ENCODE measurements at places on chromosomes 1 and 21.

GRCh38 chr21:19855522-19855921 is 1142.7 kb upstream of the NCAM2 start:
- no peak for DNase-seq

DNA sequence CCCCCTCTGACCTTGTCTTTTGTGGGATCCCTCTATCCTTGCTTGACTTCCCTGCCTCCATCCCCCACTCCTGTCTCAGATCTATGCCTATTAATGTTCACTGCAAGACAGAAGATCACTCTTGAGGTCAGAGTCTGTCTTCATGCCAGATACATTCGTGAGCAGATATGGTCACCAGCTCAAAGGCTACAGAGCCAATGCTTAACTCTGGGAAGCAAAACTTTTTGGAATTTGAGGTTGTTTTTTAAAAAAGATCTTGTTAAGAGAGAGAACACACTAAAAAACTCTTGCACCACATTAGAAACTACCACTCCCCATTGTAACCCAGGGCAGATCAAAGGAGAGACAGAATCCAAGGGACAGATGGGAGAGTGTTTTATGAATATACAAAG is 17.1 kb upstream of the A3GALT2 start:
- DNase-seq = peak; percentile 84

DNA sequence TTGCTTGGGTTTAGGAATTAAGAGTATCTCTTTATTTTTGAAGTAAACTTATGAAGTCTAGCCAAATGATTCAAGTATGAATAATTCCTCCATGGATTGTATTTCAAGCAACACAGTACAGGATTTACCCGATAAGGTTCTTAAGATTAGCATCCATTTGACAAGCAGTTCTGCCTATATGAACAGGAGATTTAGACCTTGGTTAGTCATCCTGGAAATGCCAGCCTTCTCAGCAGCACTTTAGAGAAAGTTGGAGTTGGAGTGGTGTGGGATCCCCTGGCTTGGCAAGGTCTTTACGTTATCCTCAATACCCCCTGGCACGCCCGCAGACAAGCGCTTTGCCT is 1.6 kb downstream of the BCAR3 start:
- DNase-seq = peak; percentile 19

DNA sequence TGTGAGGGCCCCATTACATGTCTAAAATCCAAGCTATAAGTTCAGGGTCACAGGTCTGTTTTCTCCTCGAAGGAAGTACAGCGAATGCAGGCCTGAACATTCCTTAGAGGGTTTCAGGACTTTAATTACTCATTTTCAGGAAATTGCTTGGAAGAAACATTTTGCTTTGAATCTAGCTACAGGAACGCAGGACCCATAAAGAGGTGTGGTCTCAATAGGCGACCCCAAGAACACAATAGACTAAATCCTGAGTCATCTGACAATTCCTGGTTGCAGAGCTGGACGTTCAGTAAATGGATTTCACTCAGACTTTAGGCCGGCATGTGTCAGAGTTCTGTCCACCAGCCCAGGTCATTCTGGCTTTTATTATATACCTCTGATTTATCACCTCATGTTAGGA is 1.0 kb upstream of the ERG start:
- no peak for DNase-seq

- DNase-seq = peak; percentile 58
Observed at GRCh38 chr21:35400233-35400939, 351.3 kb upstream of the RUNX1 start.

GRCh38 chr1:87594736-87595383 is 266.2 kb downstream of the LMO4 start:
- DNase-seq = no peak

DNA sequence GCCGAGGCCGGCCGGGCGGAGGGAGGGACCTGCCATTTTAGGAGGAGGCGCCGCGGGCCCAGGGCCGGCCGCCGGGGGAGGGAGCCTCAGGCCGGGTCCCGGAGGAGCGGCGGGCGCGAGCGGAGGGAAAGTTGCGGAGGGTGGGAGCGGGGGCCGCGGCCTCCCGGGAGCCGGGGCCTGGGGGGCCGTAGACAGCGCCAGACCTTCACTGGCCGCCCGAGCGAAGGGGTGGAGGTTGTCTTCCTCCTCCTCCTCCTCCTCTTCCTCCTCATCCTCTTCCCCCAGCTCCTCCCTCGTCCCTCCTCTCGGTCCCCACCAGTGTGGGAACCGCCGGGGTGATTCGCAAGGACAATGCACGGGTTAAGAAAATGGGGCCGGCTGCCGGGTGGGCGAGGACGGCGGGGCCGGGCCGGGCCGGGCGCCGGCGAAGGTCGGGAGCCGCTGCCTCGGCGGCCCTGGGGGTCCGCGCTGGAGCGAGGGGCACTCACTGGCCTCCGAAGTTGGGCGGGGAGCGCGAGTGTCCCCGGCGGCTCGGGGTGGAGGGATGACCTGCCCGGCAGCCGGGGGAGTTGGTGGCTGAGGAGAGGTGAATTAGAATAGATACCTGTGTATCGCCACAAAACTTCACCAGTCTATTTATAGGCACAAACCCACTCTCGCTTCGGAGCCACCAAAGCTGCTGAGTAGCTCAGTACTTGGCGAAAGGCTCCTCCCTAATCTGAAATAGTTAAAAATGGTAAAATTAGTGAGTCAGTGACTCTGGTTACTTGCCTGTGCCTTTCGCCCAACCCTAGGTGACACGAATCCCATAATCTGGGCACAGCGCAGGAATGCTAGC is 1.3 kb downstream of the DYRK1A start:
- peak; percentile 56 for DNase-seq

DNA sequence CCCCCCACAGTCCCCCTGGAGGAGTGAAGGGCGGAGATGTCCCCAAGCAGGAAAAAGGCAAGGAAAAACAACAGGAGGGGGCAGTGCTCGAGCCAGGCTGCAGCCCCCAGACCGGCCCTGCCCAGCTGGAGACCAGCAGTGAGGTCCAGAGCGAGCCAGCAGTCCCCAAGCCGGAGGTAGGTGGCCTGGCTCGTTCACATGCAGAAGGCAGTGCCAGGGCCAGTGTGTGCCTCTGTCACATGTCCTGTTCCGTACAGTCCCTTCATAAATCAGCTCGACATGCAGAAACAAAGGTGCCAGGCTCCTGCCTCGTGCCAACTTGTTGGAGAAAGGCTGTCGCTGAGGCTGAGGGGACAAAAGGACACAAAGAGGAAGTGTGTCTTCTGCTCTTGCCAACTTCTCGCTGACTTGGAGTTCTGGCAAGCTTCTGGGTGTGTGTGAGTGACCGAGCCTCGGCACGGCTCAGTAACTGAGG is 24.1 kb upstream of the MPZL1 start:
- no peak for DNase-seq

DNA sequence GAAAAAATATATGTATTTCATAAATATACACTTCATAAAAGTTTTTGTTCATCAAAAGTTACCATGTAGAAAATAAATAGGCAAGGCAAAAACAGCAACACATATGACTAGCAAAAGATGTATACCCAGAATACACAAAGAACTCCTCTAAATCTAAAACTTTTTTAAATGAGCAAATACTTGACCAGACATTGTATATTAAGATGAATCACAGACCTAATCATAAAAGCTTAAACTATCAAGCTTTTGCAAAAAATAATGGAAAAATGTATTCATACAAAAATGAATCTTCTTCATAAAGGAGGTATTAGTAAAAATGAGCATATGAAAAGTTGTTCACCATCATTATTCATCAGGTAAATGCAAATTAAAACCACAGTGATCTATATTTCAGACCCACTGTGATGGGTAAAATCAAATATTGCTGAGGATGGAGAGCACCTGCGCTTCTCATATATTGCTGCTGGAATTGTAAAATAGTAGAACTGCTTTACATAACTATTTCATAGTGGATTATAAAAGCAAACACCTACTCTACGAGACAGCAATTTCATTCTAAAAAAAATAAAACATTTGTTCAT is 78.3 kb upstream of the RGS1 start:
- DNase-seq = no peak

- DNase-seq = peak; percentile 74
Observed at GRCh38 chr1:158028969-158029368, 35.5 kb downstream of the KIRREL1 start.

- DNase-seq = peak; percentile 74
Observed at GRCh38 chr1:27099587-27100334, 55.2 kb downstream of the SLC9A1 start.

DNA sequence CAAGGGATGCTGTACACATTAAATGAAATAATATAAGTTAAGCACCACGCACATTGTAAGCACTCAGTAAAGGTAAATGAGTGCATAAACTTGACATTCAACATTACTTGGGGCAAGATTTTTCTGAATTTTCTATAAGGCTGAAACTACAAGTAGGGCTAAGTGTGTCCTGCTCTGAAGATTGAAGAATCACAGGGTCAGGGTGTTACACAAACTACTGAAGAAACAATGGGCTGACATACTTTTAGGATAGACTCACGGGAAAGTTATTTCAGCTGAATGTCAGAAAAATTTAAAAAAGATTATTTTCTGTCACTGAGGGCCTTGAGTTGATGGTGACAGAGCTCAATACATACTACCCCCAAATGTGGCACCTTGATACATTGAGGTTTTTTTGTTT is 644.2 kb upstream of the PLXNA2 start:
- DNase-seq = no peak

DNA sequence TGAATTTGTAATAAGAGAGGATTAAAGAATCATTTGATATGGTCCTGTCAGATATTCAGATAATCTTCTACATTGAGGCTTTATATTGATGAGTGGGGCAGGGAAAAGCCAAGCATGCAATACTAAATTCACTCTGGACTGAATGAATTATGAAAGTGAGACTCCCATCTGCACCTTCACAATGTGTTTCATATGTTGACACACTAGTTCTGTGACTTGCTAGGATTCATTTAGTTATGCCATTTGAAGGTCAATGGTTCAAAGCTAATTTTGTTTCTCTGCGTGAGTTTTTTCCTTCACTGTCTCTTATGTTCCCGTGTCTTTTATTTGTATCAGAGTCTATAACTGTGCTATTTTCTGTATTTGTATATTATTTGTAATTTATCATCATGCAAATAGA is 1332.5 kb downstream of the KCNT2 start:
- DNase-seq = no peak

DNA sequence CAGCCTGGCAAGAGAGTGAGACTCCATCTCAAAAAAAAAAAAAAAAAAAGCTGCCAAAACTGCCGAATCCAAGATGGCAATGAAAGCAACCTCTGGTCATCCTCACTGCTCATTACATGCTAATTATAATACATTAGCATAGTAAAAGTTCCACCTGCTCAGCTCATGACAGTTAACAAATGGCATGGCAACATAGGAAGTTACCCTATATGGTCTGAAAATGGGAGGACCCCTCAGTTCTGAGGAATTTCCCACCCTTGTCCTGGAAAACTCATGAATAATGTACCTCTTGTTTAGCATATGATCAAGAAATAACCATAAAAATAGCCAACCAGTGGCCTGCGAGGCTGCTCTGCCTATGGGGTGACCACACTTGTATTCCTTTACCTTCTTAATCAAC is 93.1 kb upstream of the PGBD5 start:
- no peak for DNase-seq

DNA sequence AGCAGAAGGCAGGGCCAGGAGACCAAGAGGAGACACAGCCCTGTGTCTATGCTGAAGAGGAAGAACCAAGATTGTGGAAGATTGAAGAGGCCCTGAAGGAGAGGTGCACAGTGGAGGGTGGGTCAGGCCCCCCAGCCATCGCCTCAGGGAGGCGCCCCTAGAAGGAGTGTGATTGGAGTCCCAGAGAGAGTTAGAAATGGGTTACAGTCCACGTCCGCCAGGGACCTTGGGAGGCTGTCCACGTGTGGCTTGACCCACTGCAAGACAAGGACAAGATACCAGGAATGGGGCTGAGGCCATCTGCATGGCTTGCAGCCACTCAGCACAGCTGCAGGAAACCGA is 375.1 kb downstream of the NPHP4 start:
- DNase-seq = no peak

DNA sequence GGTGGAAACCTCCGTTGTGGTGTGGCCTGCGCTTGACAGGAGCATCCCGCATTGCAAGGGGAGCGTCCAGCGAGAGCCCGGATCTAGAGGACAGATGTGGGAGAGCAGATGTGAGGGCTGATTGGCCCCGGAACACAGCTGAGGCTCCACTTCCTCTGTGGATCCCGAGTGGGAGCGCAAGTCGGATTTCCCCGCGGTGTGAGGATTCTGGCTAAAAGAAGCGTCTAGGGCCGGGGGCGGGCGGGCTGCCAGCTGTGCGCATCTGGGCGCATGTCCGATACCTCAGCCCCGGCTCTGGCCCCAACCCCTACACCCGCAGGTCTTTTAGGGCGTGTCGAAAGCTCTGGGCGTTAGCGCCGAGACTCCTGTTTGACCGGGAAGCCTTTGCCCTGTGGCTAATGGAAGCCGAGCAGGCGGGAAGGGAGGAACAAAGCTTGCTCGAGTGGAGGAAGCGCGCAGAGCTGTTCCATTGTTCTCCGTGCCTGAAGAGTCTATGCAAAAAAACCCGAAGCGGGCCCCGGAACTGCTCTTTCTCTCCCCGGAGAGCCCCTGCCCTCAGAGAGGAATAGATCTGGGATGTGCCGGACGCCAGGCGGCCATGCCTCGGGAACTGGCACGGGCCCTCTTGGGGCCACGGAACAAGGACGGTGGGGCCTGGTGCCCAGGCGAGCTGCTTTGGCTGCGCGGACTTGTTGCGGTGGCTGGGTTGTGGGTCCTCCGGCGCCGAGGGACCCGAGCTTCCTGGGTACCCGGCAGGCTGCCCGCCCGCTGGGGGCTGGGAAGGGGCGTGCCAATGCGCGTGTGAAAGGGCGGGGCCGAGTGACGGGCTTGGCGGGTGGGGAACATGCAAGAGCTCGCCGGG is 111.1 kb downstream of the NAV1 start:
- peak; percentile 81 for DNase-seq

DNA sequence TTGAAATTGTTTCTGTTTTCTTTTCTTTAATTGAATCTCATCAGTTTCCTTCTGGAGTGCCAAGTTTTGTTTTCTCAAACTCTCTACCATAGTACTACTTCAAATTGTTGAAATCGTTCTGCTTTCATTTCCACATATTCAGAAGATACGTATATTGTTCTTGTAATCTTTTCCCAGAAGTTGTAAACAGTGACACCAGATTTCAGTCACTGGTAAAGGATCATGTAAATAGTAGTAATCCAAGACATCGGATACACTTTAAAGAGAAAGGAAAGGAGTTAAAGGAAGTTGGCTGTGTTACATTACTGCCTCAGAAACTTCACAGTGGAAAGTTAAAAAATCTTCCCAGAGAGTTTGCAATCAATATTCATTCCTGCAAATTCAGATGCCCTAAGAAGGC is 67.5 kb downstream of the RGL1 start:
- peak; percentile 86 for DNase-seq

DNA sequence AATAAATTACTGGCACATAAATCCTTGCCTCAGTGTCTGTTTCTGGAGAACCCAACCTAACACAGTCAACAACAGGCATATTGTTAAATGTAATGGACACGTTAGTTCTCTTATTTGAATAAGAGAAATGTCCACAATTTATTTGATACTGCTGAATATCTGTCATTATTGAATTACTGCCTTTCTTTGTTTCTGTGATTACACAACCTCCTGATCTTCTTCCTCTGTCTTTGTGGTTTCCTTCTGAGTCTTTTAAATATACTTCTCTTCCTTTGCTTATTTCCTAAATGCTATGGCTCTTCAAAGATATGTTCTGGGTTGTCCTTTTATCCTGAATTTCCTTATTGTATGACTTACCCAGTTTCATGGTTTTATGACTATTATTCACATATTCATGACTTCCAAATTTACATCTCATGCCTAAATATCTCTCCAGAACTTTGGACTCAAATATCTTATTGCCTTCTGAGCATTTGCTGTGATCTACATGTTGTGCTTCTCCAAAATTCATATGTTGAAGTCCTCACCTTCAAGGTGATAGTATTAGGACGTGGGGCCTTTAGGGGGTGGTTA is 39.9 kb downstream of the MSH4 start:
- DNase-seq = no peak
